ENCODE measurements at places on chromosomes 4 and X.

GRCh38 chr4:8215001-8215427, 15.9 kb downstream of the SH3TC1 start:
- DNase-seq, result peak; percentile 55

DNA sequence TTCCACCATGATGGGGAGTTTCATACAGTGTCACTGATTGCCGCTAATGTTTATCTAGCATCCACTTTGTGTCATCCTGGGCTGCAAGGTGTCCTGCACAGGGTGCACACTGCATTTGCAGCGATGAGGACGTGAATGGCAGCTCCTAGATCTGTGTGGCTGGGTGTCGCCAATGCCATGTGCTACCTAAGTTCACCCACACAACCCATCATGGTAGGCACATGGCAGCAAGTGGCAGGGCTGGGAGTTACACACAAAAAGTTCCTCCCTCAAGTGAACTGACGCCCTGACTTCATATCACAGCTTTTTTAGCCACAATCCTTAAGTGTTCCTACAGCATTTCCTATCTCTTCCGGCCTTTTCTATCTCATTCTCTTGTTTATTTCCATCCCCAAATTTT, 45.9 kb upstream of the SPRY1 start:
- no peak for DNase-seq

DNA sequence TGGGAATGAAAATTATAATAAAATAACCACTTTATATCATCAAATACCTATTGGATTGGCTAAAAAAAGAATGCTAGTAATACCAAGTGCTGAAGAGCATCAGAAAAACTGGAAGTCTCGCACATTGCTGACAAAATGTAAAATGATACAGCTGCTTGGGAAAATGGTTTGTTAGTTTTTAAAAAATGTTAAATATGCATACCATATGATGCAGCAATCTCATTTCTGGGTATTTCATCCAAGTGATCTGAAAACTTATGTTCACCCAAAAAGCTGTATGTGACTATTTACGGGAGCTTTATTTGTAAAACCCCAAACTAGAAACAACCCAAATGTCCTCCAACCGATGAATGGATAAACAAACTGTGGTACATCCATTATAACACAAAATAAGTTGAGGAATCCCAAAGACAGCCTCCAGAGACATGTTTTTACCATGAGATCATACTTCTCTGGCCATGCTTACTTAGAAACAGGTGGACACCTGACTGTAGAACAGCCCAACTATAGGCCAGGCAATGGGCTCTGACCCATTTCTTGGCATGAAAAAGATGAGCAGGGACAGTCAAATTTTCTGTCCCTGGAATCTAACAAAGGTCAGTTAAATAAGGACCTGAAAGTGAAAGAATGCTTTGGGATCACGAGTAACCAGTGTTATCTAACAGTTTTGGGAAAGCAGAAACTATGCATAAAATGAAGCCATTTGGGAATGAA, 47.5 kb upstream of the FAM120C start:
- peak; percentile 17 for DNase-seq

GRCh38 chrX:30283456-30284200, 25.6 kb downstream of the NR0B1 start:
- DNase-seq, result peak; percentile 84

DNA sequence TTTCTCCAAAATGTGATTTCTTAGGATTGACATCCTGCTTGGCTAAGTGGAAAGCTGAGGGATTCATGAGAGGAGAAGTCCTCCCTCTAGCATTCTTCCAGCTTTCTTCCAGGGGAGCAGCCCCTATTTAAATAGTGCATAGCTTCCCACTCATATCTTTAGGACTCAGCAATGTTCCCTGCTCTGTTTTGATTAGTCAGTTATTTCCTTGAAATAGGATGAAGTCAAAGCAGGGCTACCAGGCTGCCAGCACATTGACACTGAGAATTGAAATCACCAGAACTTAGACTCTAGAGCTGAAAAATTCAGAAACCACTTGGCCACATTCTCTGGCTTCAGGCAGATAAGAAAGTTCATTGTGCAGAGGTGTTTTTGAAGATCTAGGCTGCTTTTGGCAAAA, 74.7 kb upstream of the SMAD1 start:
- DNase-seq, result no peak

DNA sequence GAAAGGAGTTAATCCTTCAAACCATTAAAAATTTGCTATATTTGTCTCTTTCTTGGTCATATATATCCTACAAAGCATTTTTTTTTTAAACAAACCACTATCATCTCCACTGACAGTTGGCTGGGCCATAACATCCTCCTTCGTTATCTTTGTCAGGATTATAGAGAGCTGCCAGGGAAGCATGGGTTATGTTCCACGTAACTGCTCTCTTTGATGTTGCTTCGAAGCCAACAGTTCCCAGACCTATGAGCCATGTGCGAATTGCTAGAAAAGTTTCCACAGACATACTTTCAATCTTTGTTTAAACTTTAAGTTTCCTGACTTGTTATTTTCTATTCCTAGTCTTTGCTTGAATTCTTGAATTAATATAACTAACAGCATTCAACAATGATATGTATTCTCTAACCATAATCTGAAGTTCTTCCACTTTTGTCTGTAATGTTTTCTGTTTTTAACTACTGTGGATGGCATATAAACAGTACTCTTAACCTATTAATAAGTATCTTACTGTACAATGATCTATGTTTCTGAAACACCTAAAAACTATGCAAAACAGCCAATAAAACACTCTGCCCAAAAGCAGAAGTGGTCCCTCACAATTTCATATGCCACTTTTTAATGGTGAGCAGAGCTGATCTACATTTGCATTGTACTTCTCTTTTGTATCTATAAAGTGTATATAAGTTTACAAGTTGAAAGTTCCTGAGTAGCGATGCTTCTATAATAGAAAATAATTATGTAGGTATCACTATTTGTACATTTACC, 37.9 kb downstream of the EREG start:
- no peak for DNase-seq

DNA sequence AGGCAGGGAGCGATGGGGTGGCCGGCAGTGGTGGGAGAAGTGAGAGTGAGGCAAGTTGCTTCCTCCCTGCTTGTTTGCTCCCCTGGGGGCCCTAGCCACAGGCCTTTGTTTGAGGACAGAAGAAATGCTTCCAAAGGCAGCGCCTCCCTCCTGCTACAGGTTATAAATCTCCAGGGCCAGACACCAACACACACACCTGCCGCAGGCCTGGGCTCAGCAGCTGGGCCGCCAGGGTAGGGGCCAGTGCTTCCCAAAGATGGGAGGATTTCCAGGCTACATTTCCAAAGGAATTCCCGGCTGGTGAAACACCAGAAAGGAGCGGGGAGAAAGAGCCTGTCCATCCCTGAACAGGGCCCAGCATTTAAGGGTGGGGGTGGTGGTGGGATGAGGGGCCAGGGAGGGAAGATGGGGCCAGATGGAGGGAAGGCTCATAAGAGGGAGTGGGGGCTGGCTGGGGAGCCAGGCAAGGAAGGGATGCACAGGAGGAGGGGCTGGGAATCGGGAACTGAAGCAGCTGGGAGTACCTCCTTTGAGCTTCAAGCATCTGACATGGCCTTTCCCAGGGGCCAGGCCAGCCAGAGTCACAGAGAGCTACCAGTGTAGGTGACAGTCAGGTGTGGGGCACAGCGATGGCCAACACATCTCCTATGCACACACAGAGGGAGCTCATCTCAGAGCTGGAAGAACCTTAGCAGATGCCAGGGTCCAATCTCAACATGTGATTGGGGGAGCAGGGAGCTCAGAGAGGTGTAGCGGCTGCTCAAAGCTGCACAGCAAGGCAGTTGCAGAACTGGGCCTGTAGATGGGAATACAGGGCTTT, 143.9 kb downstream of the PJA1 start:
- no peak for DNase-seq

- DNase-seq, result no peak
Observed at GRCh38 chr4:2459589-2460349, 9.1 kb upstream of the RNF4 start.

- no peak for DNase-seq
Observed at GRCh38 chrX:153688911-153689590, 1.3 kb downstream of the SLC6A8 start.

- DNase-seq, result peak; percentile 54
Observed at GRCh38 chr4:76699751-76700310, 198.1 kb downstream of the SOWAHB start.

GRCh38 chr4:156957556-156957955, 14.0 kb downstream of the PDGFC start:
- DNase-seq, result no peak

- DNase-seq, result no peak
Observed at GRCh38 chr4:93065790-93066189, 762.0 kb downstream of the GRID2 start.

- DNase-seq, result no peak
Observed at GRCh38 chrX:88284844-88285243, 462.2 kb upstream of the CPXCR1 start.

- peak; percentile 97 for DNase-seq
Observed at GRCh38 chrX:39755143-39756032, 342.4 kb downstream of the BCOR start.

- peak; percentile 88 for DNase-seq
Observed at GRCh38 chr4:150501009-150501727, 80.8 kb upstream of the MAB21L2 start.

DNA sequence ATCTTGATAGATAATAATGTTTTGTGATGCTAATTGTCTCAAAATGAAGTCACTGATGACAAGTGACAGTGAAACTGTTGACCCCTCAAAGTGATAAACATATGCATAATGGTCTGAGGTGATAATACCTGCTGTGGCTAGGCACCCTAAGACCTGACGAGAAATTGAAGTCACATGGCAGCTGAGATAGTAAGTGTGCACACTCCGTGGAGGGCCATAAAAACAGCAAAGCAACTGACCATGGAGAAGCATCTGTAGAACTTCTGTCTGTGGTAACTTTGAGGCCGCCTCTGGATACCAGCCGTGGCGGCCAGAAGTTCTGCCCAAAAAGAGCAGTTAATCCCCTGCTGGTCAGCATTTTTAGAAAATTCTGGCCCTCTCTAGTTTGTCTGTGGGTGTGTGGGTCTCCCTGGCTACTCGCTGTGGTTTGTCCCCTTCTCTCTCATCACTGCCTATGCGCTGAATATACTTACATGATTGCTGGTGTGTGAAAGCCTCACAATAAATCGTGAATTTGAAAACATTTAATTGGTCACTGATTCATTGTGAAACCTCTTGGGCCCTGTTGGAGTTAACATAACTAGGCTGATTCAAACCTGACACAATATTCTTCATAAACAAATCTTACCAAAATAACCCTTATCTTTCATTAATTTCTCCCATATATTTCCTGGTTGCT, 50.6 kb downstream of the CCDC149 start:
- DNase-seq, result no peak

DNA sequence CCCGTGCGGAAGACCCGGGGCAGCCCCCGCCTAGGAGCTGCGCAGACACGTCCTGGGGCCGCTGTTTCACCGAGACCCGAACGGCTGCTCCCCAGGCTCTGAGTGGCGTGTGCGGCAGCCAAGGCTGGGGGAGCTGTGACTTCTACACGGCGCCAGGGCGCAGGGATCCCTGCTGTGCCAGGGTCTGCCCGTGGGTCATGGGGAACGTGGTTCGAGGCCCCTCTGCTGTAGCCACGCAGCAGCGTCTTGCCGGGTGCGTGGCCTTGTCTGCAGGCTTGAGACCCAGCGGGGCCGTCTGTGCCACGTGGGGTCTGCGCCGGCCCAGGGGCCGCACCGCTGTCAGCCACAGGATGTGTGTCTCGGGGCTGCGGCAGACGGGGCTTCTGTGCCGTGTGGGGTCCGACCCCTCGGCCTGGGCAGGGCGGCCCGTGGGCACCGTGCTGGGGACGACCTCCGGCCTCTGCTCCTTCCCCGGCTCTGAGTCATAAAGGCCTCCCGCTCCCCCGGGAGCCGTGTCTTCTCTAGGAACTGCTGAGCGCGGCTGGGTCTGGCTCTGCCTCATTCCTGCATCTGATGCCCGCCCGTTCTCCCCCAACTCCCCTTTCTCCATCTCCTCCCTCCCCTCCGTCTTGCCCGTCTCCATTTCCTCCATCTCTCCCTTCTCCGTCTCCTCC, 12.7 kb upstream of the GTPBP6 start:
- DNase-seq, result peak; percentile 58

- DNase-seq, result no peak
Observed at GRCh38 chrX:2583194-2584162, 82.7 kb upstream of the DHRSX start.

Data from fibroblast of skin of abdomen (primary cell).